Renal cortical epithelial cell (primary cell): ENCODE measurements at places on chromosomes 6 and 20.

DNA sequence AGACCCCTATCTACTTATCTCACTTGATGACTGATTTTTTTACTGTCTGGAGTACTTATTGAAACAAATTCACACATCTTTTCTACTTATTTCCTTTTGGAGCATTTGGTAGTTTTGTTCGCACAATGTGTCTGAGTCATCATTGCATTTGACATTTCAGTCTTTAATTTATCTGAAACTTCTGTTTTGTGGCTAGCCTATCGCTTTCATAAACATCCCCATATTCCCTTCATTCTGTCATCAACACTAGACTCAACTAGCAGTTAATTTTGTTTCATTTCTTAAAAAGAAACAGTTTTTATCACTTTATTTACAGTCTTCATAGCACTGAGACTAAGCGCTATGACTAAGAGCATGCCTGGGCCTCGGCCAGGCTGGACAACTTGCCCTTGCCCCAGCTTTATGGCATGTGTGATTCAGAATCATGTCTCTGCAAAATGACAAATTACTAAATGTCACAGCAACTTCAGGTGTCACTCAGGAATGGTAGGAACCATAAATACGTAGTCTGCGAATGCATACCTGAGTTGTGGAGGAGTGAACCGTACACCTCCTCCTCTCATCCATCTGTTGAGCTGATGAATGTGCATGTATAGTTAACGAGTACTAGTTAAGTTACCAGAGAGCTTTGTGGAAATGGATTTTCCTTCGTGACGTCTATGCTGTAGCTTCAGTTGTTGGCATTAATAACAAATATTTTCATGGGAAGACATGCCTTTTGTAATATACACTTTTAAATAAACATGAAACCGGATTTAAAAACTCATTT, 16.2 kb downstream of the L3MBTL3 start:
- DNase-seq: peak; percentile 45

DNA sequence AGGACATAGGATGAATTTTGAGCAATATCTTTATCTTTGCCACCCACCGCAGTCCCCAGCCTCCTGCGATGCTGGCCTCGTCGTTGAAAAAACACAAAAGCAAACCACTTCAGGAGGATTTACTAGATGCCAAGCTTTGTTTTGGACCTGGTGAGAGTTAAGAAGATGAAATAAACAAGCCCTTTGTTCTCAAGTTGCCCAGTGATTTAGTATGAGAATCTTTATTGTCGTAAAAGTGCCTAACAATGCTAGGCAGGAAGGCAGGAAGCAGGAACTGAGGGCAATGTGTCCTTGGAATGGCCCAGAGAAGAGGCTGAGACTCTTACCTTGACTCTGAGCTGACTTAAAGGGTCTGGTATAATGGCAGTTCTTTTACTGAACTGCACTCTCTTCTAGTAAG, 116.0 kb downstream of the TRMT11 start:
- no peak for DNase-seq

DNA sequence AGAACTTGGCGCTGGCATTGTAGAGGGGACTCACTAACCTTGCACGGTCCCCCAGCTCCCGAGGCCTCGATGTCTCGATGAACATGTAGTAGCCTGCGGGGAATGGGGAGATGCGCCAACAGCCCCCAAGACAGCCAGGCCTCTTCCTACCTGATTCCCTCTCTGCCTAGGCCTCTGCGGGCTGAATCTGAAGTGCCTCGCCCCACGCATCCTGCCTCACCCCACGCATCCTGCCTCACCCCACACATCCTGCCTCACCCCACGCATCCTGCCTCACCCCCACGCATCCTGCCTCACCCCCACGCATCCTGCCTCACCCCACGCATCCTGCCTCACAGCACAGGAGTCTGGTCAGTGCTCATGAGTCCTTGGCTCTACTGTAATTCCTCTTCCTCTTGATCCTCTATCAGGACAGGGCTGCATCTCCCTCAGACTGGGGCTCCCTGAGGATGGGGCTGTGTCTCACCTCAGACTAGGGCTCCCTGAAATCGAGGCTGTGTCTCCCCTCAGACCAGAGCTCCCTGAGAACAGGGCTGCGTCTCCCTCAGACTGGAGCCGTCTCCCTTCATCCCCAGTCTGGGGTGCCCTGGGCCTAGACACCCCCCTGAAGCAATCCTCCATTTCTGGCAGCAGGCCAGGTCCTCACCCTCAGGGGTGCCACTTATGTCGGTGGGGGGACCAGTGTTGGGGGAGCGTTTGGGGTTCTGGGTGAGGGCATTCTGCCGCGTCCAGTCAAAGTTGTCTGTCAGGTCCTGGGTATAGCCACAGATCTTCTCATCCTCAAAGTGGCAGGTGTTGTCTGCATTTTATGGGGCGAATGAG, 53.6 kb downstream of the MDGA1 start:
- no peak for DNase-seq

- no peak for DNase-seq
These were observed 27.5 kb downstream of the PACSIN1 start for GRCh38 chr6:34493344-34493743.

DNA sequence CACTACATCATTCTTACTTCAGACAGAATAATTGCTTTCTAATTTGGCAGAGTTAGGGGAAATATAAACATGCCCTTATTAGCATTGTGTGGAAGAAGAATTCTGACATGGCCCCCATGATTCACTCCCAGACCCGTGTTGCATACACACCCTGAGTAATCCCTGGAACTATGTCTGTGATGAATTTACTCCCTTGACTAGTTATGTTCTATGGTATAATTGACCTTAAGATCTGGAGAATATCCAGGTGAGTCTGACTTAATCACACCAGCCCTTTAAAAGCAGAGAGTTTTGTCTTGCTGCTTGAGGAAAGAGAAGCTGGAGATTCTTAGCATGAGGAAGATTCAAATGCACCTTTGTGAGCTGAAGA, 262.9 kb downstream of the SOX4 start:
- peak; percentile 94 for DNase-seq

DNA sequence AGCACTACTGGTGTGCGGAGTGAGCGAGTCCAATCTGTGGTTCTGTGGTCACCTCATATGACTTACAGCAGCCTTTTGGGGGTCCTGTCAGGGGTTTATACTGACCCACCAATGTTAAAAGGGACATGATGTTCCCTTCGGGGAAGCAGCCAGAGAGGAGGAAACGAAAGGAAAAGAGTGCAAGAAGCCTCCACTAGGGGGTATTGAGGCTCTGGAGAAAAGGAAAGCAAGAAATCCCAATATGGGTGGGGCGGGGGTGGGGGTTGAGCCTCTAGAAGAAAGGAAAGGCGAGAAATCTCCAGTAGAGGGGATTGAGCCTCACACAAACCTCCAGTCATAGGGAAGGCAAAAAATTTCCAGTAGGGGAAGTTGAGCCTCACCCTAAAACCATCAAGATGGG, 249.3 kb upstream of the ECI2 start:
- no peak for DNase-seq

GRCh38 chr6:158439255-158439654, 120.6 kb upstream of the TMEM181 start:
- no peak for DNase-seq

- DNase-seq: peak; percentile 10
These were observed 93.8 kb upstream of the LY86 start for GRCh38 chr6:6494677-6495076.

- DNase-seq: no peak
These were observed 337.8 kb downstream of the THBS2 start for GRCh38 chr6:168915855-168916254.

GRCh38 chr6:168032005-168032760, 34.7 kb downstream of the KIF25 start:
- DNase-seq: peak; percentile 81

- no peak for DNase-seq
These were observed 93.1 kb upstream of the TIAM2 start for GRCh38 chr6:154901876-154902552.

- DNase-seq: peak; percentile 47
These were observed 116.2 kb upstream of the STMND1 start for GRCh38 chr6:16985513-16986284.

DNA sequence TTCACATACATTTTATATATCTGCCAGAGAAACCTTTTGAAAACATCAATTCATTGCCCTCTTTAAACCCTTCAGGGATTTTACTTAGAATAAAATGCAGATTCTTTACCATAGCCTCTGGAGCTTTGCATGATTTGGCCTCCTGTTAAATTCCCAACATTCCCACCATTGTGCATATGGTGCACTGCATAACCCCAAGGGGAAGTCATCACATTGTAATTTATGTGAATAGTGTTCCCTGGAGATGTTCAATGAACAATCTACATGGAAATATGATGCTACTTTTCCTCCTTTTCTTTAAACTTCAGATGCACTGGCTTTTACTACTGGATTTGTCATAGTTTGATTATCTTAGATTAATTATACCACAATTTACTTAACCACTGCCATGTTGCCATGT, 94.7 kb downstream of the PHF3 start:
- no peak for DNase-seq

GRCh38 chr6:152356016-152356415, 281.1 kb downstream of the SYNE1 start:
- no peak for DNase-seq

- no peak for DNase-seq
These were observed 57.3 kb downstream of the TASP1 start for GRCh38 chr20:13581451-13581850.

- peak; percentile 94 for DNase-seq
These were observed at the start of gene FRK for GRCh38 chr6:116060572-116061283. FRK (minus strand) TSS chr6:116060891; CDS start chr6:116060311, 580 bp downstream.

- DNase-seq: peak; percentile 0
These were observed 438.4 kb upstream of the ADGRB3 start for GRCh38 chr6:68196645-68197044.
